ENCODE measurements at places on chromosomes 6 and 20.

DNA sequence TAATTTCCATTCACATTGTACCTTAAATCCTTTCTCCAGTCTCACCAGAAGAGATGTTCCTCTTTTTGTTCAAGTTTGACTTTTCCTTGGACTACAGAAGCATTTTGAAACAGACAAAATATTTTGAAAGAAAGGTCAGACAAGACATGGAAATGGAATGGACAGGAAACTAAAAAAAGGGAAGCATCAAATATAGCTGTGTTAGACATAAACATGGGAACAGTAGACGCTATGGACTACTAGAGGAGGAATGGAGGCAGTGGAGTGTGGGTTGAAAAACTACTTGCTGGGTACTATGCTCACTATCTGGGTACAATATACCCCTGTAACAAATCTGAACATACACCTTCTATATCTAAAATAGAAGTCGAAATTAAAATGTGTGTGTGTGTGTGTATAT lies 4.1 kb upstream of the FAM135A start:
- DNase-seq: no peak

GRCh38 chr6:76861403-76861802 lies 601.9 kb downstream of the HTR1B start:
- DNase-seq: no peak

DNA sequence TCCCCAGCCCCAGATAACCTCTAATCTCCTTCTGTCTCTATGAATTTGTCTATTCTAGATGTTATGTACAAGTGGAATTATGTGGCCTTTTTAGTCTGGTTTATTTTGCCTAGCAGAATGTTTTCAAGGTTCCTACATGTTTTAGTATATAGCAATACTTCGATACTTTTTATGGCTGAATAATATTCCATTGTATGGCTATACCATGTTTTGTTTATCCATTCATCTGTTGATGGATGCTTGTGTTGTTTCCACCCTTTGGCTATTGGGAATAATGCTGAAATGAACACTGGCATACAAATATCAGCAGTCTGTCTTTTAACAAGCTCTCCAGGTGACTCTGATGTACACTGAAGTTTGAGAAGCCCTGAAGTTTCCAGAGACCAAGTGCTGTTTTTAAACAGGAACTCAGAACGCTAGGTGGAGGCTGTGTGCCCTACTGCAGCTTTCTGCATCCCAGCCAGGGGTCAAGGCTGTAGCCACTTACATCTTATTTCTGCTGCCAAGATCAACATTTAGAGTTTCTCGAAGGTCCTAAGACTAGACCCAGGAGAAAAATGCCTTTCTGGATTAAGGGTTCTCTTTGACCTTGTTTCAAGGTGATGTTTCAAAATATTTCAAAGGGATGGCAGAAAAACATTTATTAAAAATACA lies 123.0 kb downstream of the SOBP start:
- DNase-seq: no peak

DNA sequence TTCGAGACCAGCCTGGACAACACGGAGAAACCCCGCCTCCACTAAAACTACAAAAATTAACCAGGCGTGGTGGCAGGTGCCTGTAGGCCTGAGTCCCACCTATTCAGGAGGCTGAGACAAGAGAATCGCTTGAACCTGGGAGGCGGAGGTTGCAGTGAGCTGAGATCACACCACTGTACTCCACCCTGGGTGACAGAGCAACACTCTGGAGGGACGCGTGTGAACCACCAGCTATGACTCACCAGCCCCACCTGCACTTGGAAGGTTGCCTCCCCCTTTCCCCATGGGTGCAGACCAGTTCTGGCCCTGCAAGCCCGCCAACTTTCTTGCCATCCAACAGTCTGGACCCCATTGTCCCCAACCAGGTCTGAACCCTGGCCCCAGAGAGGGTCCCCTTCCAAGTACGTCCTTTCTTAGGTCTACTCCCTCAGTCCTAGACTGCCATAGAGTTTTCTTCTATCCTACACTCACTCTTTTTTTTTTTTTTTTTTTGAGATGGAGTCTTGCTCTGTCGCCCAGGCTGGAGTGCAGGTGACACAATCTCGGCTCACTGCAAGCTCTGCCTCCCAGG lies 29.2 kb downstream of the ATP9A start:
- DNase-seq: no peak

DNA sequence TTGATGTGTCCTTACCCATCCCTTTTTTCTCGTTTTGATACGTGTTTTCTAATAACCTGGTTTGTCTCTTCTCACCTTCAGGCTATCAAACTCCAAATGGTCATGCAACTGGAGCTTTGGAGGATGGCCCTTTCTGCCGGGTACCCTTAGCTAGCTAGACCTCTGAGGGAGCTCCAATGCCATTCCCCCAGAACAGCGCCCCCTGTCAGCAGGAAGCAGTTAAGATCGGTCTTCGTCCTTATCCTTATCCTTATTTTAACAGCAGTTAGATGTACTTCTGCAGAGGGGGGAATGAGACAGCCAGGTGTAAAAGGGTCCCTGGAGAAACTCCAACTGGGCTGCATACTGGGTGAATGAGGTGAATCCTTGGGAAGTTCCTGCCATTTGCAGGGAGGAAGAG lies 37.2 kb downstream of the SEL1L2 start:
- no peak for DNase-seq

DNA sequence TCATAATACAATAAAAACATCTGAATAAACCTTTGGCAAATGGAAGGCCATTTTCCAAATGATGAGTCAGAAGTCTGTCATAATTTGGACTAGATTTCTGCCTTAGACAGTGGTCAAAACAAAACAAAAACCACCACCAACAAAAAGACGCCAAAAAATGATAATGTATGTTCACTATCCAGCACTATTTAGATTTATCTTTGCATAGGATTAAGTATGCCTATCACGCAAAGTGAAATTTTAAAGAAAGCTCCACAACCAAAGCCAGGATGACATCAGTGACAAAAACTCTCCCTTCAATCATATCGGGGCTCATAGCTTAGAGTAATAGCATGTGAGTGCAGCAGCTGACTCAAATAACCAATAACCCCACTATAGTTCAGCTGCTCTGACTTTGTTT lies 201.9 kb downstream of the MOXD1 start:
- no peak for DNase-seq

DNA sequence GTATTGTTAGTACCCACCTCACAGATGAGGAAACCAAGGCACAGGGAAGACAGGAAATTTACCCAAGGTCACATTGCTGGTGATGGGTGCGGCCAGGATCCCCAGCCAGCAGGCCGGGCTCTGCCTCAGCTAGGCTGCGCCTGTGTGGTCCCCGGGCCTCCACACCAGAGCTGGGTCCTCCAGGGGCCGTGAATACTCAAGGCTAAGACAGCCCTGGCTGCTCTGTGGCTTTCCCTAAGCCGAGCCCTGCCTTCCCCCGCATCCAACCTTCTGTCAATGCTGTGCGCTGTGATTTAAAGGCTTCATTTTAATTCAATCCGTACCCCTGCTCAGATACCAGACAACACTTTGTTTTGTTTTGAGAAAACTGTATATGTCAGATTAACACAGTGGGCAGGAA lies 246.7 kb downstream of the TTLL2 start:
- DNase-seq: no peak

- peak; percentile 38 for DNase-seq
Observed at GRCh38 chr6:26217714-26218075, 130.5 kb downstream of the HFE start.

DNA sequence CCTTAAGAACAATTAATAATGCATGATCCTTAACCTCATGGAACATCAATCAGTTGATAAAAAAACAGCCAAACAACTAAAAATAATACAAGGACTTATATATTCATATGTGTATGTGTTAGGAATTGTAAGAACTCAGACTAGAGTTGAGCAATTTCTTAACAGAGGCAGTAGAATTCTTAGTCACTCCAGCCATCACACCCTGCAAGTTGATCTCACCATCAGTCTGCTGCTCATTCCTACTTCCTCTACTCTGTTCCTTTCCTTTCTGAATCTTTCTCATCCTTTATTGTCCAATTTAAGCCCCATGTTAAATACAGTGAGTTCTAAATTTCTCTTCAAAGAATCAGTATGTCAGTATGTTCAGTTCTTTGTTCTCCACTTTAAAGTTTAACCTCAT lies 2.6 kb downstream of the ZNF165 start:
- no peak for DNase-seq

GRCh38 chr6:120779441-120779840 lies 554.8 kb downstream of the TBC1D32 start:
- DNase-seq: no peak

GRCh38 chr20:7505835-7506221 lies 434.4 kb downstream of the HAO1 start:
- no peak for DNase-seq

GRCh38 chr20:23048283-23049200 lies 930 bp downstream of the THBD start:
- DNase-seq: peak; percentile 37

DNA sequence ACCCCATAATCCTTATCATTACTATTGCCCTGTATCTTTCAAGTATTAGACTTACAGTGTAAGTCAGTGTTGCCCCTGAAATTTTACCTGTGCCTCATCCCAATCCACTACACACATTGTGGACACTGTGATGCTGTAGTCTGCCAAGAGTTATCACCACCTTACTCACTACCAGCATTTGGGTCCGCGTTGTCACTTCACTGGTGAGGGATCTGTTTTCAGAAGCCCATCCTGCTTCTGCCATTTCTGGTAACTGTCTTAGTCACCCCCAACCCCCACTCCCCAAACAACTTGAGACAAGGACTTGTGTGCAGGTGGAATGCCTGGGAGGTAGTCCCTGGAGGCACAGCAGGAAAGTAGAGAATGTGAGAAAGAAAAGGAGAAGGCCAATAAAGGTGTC lies 6.0 kb upstream of the RAB44 start:
- peak; percentile 37 for DNase-seq

GRCh38 chr6:170048615-170049256 lies 242.1 kb downstream of the DLL1 start:
- no peak for DNase-seq

- no peak for DNase-seq
Observed at GRCh38 chr6:166259296-166259977, 48.8 kb downstream of the PRR18 start.

- no peak for DNase-seq
Observed at GRCh38 chr6:125962900-125963497, 6.4 kb downstream of the HINT3 start.

DNA sequence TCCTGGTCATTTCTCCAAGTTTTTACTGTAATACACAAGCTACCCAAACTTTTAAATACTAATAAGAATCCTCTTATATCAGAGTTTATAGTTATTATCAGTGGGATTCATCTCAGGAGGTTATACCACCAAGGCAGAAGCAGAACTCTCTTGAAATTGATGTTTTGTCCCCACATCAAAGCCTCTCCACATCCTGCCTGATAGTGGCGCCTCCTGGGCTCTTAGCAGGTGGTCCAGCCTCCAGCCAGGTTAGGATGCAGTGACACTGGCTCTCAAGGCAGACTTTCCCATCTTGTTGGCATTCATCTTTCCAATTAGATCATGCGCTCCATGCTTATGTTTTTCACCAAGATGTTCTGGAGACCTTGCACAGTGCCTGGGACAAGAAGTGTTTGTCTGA lies 81.8 kb upstream of the INSM1 start:
- DNase-seq: no peak

DNA sequence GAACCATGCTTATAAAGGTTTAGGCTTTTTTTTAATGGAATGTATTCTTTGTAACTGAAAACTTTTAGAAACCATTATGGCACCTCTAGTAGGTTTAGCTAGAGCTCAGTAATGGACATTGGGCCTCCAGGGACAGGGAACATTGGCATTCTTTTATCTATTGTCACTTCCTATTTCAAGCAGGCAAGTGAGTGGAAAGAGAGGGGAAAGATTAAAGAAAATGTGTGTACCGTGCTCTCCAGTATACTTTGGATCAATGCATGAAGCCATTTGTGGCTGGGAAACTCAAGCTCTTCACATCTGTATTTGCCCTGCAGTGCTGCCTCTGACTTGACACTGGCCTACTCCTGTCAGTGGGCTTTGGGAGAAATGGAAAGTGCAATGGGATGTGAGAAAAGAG lies 18.6 kb downstream of the RBM24 start:
- DNase-seq: no peak

- DNase-seq: no peak
Observed at GRCh38 chr6:105449756-105450390, 47.0 kb upstream of the PREP start.

- DNase-seq: no peak
Observed at GRCh38 chr20:50828363-50829136, 33.7 kb downstream of the BCAS4 start.
